ENCODE measurements at places on chromosomes 11 and 22.

GRCh38 chr11:58762284-58763119 lies 30.8 kb upstream of the GLYAT start:
- no peak for DNase-seq

- no peak for DNase-seq
Observed at GRCh38 chr11:115421352-115421991, 82.7 kb downstream of the CADM1 start.

DNA sequence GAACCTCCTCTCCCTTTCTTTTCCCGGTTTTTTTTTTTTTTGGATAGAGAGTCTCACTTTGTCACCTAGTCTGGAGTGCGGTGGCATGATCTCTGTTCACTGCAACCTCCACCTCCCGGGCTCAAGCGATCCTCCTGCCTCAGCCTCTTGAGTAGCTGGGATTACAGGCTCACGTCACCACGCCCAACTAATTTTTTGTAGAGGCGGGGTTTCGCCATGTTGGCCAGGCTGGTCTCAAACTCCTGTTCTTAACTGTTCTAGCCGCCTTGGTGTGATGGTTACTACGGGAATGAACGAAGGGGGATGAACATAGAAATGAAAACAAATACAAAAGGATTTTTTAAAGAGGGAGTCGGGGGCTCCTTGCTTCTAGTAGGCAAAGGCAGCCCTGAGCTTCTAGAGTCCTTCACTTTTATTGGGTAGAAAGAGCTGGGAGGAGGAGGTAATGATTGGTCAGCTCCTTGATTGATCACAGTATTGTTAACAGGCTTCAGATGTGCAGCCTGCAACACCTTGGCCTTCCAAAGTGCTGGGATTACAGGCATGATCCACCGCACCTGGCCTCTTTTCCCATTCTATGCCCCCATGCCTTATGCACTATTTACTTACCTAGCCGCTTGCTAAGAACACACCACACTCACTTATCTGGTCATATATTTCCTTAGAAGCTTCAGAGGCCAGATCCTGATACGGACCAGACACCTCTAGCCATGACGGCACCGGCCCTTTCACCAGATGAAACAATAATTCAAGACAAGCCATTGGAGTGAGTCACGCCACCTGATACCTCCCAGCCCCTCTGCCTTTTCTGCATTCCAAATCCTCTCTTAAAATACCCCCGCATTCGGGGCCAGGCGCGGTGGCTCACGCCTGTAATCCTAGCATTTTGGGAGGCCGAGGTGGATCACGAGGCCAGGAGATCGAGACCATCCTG lies 20.7 kb downstream of the SUSD2 start:
- no peak for DNase-seq

DNA sequence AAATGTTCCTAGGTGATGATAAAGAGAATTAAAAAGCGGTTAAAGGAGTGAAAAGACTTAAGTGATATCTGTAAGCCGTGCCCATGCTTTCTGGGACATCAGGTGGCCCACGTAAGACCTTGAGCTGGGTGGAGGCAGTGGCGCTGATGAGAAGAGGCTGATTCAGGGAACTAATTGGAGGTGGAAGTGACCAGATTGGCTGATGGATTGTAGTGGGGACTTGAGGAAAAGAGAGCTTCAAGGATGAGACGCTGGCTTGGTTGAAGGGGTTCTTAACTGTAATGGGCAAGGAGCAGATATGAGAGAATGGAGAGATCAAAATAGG lies 69.1 kb upstream of the EP300 start:
- no peak for DNase-seq

DNA sequence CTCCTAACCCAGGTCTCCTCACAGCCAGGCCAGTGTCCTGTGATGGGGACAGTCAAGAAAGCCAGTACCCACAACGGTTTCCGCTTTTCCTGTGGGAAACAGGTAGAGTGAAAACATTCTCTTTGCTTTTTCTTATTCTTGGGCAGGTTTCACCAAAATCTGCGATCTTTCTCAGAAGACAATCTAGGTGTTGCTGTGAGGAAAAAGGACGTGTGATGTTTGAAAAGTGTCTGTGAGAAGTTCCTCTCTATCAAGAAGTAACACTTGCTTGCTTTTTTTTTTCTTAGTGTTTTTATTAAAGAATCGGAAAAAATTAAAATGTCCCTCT lies 9.2 kb upstream of the IL2RB start:
- no peak for DNase-seq

All from non-pigmented ciliary epithelial cell (primary cell).